ENCODE measurements at places on chromosomes 4 and X.

GRCh38 chrX:100208076-100208475, 202.0 kb downstream of the PCDH19 start:
- DNase-seq = no peak

DNA sequence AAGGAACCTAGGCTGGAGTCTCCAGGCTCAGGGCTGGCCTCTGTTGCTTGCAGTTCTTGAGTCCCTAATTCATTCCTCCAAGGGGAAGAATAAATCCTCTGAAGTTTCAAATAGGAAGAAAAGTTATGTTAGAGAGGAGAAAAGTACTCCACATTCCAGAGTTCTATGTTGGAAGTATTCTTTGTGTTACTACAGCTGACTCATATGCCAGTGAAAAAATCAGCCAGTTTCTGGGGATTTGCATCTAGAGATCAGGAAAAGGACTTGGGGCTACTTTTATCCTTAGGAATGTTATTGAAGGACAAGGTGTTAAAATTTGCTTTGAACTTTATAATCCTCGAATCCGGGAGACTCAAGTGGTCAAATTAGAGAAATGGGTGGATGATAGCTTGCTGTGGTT, 11.7 kb upstream of the NUDT9 start:
- DNase-seq = no peak

DNA sequence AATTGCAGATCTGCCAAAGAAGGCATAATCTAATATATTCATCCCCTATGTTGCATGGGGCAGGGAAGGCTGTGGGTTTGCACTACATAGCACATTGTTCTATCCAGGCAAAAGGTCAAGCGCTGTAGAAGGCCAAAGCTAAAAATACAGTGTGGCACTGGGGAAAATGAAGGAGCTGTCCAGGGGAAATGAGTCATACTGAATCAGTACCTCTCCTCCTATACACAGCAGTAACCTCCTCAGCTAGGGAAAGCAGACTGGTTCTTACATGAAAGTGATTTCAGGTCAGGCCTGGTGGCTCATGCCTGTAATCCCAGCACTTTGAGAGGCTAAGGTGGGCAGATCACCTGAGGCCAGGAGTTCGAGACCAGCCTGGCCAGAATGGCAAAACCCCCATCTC, 31.0 kb upstream of the SLC25A4 start:
- DNase-seq = no peak

GRCh38 chrX:16853537-16853936, 16.6 kb downstream of the RBBP7 start:
- DNase-seq = no peak

- no peak for DNase-seq
These were observed 55.8 kb downstream of the PTTG2 start for GRCh38 chr4:38015886-38016515.

- no peak for DNase-seq
These were observed 69.8 kb downstream of the IGSF1 start for GRCh38 chrX:131219271-131219670.

DNA sequence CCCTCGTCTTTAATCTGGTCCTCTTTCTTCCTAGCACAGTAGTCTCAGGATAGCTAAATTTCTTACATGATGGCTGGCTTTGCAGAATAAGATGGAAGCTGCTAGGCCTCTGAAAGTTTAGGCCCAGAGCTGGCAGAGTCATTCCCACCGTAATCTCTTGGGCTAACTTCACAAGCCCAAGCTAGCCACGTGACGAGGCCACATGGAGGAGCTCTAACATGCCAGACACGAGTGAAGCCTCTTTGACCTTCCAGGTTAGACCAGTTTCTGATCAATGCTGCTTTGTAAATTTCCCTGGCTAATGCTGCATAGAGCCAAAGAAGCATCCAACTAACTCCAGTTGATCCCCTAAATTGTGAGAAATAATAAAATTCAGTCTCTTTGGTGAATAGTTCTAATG, 9.5 kb upstream of the CENPE start:
- no peak for DNase-seq

DNA sequence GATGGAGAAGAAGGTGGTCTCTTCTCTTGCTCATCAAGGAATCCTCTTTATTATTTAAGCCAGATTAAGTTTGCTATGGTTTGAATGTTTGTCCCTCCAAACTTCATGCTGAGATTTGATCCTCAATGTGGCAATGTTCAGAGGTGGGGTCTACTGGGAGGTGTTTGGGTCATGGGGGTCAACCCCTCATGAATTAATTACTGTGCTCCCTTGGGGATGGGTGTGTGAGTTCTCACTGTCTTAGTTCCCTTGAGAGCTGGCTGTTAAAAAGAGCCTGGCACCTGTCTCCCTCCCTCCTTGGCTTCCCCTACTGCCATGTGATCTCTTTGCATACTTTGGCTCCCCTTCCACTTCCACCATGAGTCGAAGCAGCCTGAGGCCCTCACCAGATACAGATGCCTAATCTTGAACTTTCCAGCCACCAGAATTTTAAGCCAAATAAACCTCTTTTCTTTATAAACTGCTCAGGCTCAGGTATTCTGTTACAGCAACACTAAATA, 36.0 kb upstream of the CD38 start:
- DNase-seq = no peak

DNA sequence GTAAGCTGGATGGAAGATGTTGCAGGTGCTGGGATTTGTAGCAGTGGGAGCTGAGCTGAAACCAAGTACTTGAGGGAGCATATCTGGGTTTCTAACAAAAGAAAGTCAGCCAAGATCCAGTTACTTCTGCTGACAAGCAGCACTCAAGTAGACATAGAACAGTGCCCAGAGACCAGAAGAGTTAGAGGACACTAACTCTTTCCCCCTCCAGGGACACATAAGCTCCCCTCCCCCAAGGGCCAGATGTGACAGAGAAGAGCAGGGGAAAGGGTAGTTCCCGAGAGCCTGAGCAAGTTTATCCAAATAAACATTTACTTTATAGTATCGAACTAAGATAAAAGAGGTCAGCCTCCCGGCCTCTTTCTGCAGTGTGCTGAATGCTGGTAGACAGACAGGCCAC, 12.2 kb downstream of the TRPC3 start:
- no peak for DNase-seq

DNA sequence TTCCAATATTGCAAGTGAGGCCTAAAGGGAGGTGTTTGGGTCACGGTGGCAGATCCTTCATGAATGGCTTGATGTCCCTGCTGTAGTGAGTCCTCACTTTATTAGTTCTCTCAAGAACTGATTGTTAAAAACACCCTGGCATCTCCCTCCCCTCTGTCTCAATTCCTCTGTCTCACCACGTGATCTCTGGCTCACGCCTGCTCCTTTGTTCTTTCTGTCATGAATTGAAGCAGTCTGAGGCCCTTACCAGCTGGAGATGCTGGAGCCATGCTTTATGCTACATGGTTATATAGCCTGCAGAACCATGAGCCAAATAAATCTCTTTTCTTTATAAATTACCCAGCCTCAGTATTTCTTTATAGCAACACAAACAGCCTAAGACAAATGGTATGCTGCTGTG, 980.7 kb upstream of the GRIA3 start:
- no peak for DNase-seq

- DNase-seq = peak; percentile 2
These were observed 142.9 kb downstream of the TMEM164 start for GRCh38 chrX:110145854-110146253.

GRCh38 chr4:77671051-77671450, 65.4 kb downstream of the CXCL13 start:
- no peak for DNase-seq

DNA sequence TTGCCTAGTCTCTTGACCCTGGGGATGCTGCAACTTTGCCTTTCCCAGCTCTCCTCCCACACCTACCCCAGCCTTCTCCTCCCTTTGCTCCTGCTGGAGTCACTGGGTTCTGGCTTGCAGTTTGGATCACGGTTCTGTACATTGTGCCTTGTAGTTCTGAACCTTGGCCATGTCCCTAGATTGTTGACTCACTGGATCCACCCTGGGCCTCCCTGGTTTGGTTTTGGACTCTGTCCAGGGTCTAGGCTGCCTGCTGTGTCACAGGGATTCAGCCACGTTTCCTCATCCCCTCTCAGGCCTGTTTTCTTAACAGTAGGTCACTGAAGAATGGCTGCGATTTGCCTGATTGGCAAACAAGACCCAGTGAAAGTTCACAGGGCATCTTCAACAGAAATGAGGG, 11.5 kb upstream of the GABRE start:
- no peak for DNase-seq

DNA sequence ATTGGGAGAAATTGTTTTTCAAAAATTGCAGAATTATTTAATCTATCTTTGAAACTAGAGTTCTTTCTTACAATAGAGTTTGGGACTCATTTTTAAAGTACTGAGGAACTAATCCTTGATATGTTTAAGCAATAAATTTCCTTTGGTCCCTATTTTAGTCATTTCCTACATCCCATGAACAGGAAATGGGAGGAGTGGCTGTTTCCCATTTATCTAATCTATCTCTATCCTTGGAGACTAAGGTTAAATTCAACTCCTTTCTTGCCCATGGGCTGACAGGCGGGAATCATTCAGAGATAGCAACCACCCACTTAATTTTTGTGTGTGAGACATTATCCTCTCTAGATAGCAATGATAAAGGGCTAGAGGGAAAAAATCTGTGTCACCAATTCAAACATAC, 131.6 kb upstream of the EMCN start:
- no peak for DNase-seq

DNA sequence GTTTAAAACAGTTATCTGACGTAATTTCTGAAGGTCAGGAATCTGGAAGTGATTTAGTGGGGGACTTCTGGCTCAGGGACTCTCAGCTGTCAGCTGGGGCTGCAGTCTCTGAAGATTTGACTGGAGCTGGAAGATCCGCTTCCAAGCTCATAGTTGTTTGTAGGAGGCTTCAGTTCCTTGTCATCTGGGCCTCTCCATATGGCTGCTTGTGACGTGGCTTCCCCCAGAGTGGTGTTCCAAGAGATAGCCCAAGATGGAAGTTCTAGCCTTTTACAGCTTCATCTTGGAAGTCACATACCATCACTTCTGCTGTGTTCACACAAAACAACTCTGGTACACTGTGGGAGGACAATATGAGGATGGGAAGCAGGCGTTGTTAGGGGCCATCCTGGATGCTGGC, 2.1 kb downstream of the MPC1L start:
- no peak for DNase-seq

DNA sequence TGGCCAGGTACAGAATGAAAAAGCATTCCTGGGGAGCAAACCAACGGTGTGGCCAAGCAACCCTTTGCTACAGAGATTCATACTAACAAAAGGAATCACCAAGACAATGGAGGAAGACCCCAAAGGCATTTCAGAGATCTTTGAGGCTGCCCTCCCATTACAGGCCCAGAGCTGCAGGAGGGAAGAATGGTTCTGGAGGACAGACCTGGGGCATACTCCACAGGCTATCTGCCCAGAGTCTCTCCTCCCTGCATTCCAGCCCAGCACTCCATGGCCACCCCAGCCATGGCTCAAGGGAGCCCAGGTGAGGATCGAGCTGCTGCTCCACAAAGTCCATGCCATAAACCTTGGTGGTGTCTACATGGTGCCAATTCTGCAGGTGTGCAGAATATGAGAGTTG, 81.9 kb downstream of the ATP11C start:
- DNase-seq = no peak

- no peak for DNase-seq
These were observed 315.9 kb downstream of the LDB2 start for GRCh38 chr4:16582526-16582925.
